ENCODE measurements at places on chromosomes 12 and 14.

DNA sequence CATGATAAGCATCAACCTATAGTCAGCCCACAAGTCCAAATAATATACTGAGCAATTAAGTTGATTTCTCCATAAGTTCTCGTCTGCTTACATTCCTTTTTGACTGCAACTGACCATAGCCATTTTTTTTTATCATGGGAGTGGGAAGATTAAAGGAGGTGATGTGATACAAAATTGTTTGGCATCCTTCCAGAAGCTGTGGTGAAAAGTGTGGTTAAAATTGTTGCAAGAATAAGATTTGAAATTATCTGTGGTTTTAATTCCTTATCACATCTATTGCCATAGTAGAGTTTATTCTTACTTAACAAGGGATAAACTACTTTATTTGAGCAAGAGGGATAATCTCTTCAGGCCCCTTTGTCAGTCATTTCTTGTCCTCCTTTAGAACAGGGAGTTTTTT lies 50.7 kb downstream of the LIN52 start:
- no peak for DNase-seq

GRCh38 chr12:143964-144649 lies 69.8 kb downstream of the SLC6A12 start:
- no peak for DNase-seq

- DNase-seq, result no peak
Measured at GRCh38 chr14:104787736-104788135, 7.8 kb downstream of the AKT1 start.

DNA sequence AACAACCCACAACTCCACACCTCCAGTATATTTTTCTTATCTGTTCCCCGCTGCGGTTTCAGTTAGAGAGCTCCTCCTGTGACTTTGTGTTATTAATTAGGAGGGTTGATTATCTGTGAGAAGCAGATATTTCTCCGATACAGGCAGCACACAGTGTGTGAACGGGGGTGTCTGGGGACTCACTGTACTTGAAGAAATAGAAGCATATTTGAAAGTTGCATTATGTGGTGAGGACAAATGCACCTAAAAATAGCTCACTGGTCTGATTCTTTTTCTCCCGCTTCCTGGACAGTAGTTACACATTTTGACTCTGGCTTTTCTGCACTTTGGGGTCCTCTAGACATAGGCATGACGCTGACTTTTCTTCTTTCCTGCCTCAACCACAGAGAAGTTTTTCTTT lies 277.7 kb downstream of the VRK1 start:
- no peak for DNase-seq

DNA sequence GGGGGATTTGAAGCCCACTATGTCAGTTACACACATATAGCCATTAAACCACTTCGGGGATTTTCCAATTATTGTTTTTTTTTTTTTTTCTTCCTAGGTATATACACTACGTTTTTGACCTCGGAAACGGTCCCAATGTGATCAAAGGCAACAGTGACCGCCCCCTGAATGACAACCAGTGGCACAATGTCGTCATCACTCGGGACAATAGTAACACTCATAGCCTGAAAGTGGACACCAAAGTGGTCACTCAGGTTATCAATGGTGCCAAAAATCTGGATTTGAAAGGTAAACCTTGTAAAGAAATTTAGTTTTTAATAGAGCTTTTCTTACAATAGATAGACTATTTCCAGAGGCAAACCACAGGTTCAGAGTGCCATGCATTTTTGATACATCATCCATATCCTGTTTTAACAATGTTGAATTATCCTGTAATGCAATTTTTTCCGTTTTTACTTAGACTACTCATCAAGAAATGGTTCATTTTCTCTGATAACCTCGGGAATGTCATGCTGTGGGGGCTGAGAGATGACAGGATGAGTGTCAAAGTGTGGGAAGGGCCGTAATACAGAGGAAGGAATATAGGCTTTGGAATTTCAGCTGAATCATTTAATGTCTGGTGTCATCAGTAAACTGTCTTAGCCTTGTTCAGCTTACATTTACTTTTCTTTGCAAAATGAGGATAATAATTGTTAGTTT lies 797.1 kb downstream of the NRXN3 start:
- DNase-seq, result no peak

DNA sequence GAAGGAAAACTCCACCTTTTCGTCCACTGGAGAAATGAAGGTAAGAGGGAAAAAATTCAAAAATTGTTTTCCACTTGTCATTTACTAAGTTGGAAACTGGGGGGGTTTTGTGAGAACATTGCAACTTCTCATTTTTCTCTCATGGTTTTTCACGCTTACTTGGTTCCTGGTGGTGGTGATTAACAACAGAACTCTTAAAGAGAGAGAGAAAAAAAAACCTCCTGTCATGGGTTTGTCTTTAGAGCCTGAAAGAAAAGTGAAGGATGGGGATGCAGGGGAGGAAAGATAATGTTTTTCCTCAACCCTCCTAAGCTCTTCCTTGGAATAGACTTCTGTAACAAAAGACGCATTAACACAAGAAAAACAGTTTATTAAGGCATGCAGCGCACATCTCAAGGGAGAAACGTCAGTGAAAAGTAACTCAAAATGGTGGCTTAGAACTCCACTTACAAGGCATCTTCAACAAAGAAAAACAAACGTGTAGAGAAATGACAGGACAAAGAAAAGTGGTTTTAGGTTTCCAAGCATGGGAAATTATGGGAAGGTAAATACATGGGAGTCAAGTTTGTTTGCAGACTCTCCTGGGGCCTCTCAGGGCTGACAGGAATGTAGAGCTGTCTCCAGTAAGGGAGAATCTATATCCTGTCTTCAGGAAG lies 81.9 kb upstream of the ATF7IP start:
- DNase-seq, result no peak

- DNase-seq, result no peak
Measured at GRCh38 chr14:27305441-27305945, 707.7 kb upstream of the NOVA1 start.

DNA sequence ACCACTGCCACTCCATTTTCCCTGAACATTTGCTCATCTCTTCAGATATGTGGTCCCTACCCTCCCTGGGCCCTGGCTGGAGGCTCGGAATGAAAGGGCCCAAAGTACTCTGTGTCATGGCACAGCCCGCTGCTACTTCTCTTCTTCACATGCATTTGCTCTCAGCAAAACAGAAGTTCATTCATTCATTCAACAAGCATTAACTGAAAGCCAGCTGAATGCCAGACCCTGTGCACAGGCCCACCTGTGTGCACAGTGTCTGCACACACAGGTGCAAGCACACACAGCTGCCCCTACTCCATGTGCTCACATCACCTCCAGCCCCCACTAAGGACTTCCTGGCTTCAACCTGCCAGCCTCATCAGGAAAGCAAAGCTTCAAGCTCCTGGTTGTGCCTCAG lies 7.8 kb downstream of the WNT1 start:
- DNase-seq, result no peak

DNA sequence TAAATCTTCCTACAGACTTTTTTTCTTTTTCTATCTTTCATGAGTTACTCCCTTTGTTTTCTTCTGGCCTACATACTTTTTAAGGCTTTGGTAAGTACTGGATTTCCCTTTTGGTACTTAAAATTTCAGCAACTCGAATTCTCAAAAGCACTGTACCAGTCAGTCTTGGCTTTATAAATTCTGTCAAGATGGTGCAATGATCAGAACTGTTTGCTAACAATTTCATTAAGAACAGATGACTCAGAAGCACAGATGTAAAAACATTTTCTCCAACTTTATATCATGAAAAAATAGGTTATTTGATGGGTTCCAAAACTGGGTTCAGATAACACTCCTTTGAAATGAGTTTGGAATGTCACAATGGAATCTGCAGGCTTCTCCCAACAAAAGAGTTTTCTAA lies 1961.8 kb upstream of the FLRT2 start:
- no peak for DNase-seq

DNA sequence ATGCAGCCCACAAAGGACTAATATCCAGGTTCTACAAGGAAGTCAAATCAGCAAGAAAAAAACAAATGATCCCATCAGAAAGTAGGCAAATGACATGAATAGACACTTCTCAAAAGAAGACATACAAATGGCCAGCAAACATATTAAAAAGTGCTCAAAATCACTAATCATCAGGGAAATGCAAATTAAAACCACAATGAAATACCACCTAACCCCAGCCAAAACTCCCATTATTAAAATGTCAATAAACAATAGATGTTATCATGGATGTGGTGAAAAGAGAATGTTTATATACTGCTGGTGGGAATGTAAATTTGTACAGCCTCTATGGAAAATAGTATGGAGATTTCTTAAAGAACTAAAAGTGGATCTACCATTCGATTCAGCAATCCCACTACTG lies 25.0 kb downstream of the SLC41A2 start:
- no peak for DNase-seq

DNA sequence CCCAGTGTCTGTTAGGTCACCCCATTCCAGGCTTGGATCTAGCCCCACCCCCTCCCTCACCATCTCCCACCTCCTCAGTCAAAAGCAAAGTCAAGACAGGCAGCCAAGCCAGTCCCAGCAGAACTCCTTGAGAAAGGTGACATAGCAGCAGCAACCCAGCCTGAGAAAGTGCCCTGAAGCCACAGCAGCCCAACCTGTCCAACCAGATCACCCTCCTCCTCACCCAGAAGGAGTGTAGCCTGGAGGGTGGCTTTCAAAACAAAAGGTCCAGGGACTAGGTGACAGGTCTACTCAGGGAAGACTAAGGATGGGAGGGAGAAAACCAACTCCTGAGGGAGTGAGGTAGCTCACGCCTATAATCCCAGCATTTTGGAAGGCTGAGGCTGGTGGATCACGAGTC lies 5.2 kb downstream of the RAB15 start:
- no peak for DNase-seq

- DNase-seq, result no peak
Measured at GRCh38 chr14:75984674-75985073, 889 bp upstream of the IFT43 start.

- no peak for DNase-seq
Measured at GRCh38 chr14:101199028-101199770, 295.7 kb upstream of the RTL1 start.

DNA sequence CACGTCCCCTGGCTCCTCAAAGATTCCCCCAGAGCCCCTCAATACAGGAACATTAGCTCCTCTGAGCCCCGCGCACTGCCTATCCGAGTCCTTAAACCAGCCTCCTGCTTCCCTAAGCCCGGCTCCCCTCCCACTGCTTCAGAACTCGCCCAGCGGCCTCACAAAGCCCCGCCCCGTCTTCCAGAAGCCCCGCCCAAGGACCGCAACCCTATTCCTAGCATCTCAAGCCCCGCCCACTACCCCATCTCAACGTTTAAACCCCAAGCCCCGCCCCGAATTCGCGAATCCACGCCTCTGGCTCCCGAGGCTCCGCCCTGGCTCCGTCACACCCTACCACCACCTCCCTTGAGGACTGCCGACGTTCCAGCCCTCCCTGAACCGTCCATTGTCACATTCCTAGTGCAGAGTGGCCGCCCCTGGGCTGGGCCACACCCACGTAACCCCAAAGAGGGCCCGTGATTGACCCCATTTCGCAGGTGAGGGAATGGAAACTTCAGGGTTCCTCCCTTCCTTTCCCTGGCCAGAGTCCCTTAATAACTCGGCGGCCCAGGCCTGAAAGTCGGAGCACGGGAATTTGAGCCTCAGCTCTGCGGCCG lies 646 bp upstream of the CORO1C start:
- peak; percentile 95 for DNase-seq

DNA sequence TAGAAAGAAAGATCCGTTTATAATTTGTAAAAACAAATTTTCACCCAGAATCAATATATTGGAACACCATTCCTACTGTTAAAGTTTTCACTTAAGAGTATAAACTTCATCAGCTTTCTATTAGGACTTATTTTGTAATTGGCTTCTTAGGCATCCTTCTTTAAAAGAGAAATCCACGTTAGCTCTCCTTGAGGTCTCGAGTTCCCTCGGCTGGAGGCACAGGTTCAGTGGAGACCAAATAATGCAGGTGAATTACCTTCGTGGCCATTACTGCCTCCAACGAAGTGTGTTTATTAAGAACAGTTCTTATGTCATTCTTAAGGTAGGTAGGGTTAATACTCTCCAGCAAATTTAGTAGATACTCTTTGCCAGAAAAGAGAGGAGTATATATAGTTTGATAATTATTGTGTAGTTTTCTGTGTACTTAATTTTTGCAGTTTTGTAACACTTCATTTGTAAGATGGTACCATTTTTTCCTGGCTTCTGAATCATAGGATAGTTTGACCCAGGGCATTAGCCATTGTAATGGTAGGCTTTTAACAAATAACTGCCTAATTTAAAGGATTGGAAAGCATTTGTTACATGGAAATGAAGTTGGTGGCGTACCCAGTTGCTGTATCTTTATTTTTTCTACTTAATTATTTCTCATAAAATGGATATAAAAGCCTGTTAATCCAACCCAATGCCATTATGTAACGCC lies 2.2 kb downstream of the CALM1 start:
- DNase-seq, result no peak

DNA sequence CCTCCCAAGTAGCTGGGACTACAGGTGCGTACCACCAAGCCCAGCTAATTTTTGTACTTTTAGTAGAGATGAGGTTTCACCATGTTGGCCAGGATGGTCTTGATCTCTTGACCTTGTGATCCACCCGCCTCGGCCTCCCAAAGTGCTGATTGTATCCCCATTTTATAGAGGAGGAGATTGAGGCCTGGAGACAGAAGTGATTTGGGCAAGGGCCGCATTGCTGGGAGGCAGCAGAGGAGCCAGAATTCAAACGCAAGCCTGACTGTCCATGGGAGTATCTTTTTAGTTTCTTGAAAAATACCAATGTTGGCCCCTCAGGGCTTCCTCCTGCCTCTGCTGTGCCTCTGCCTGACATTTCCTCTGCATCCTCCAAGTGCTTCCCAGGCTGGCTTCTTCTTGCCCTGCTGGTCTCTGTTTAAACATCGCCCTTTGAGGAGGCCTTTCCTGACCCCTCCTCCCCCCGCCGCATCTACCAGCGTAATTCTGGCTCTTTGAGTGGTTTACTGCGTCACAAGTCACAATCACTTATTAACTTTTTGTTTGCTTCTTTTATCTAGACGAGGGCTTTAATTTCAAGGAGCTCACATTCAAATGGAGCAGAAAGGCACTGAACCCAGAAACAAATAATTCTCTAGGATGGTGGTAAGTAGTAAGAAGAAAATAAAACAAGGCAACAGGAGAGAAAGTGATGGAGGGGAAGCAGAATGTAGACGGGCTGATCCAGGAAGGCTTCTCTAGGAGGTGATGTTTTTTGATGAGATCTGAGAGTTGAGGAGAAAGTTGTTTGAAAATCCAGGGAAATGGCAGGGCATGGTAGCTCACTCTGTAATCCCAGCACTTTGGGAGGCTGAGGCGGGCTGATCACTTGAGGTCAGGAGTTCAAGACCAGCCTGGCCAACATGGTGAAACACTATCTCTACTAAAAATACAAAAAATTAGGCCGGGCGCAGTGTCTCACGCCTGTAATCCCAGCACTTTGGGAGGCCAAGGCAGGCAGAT lies 91.0 kb upstream of the MED13L start:
- DNase-seq, result no peak

DNA sequence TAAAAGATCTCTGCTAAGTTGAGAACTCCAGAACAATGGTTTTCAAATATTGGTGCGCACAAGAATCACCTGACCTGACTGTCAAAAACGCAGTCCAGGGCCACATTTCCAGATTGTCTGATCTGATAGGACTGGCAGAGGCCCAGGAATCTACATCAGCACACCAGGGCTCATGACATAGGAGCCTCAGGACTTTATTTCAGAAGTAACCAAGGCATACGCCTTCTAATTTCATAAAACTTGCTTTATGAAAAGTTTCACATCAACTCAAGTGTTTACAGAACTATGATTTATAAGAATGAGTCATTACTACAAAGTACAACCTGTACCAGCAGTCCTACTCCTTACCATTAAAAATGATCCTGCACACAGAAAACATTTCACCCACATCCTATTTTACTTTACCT lies 47.7 kb upstream of the PTPRO start:
- no peak for DNase-seq

- DNase-seq, result no peak
Measured at GRCh38 chr12:128852885-128853599, at the start of gene GLT1D1. GLT1D1 (plus strand) TSS chr12:128853478; CDS start chr12:128853582, 104 bp downstream.

GRCh38 chr12:57027805-57028153 lies 11.4 kb upstream of the TAC3 start:
- no peak for DNase-seq

Measured in naive thymus-derived CD8-positive, alpha-beta T cell (primary cell).